ENCODE measurements at places on chromosomes 6 and 20.

DNA sequence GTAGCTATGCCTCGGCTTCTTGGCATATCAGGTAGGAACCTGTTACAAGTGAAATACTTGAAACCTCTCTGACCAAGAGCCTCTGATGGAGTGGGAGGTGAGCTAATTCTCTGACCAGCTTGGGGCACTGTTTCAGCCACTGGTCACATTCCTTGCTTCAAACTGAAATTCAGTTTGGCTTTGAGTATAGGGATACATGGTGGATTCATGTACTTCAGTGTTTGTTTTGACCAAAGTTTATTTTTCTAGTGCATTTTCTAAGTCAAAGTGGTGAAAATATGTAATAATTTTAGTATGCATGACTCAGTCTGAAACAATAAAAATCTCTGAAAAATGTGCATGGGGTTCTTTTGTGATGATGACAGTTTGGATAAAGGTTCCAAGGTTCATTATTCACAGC is 18.6 kb downstream of the TTPAL start:
- DNase-seq: peak; percentile 49

DNA sequence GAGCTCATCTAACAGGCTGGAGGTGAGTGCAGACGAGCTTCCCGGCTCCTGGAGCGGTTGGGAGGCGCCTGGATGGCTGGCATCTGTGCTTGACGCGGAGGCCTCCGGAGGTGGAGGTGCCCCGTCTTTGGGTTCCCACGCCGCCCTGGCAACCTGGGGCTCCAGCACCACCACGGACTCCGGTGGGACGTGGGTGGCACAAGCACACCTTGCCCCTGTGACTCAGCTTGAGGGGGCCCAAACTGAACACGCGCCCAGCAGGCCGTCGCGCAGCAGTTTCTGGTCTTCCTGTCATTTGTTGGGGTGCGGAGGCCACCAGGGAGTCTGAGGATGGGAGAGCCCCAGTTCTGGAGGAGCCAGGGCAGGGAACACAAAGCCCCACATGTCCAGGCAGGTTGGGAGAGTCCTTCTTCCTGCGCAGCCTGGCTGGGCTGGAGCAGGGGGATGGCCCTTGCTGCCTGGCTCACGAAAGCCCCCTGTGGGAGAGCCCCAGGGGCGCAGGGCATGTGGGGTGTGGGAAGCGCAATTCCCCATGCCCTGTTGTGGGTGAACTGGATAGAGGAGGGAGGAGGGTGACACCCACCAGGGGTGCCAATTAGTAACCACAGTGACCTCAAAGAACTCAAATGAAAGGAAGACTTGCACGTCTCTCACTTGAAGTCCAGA is 1378.6 kb upstream of the DEFB115 start:
- DNase-seq: no peak

DNA sequence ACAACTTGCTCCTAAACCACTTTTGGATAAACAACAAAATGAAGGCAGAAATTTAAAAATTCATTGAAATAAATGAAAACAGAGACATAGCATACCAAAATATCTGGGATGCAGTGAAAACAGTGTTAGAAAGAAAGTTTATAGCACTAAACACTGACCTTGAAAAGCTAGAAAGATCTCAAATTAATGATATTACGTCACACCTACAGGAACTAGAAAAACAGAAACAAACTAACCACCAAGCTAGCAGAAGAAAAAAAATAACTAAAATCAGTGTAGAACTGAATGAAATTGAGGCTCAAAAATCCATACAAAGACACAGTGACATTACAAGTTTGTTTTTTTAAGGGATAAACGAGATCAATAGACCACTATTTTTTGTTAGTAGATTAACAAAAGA is 5.2 kb downstream of the DEFB128 start:
- DNase-seq: no peak

- DNase-seq: no peak
Observed at GRCh38 chr6:168542301-168542700, 101.3 kb downstream of the SMOC2 start.
